Caco-2 (cell line): ENCODE measurements at places on chromosomes 2 and 18. TPM values are rescaled to one million over a fixed set of nuclear protein-coding genes. Genes with fewer than 3 reads are reported as not detected.

- H3K36me3 ChIP-seq, result no peaks in the 10 kb centered on the region
- H3K27ac ChIP-seq, result no peak overlapping the region
- no peaks in the 10 kb centered on the region for H3K4me1 ChIP-seq
- no peaks in the 10 kb centered on the region for H3K27me3 ChIP-seq
- no peak for DNase-seq
These were observed 13.1 kb downstream of the CROCC2 start for GRCh38 chr2:240919161-240919781.

DNA sequence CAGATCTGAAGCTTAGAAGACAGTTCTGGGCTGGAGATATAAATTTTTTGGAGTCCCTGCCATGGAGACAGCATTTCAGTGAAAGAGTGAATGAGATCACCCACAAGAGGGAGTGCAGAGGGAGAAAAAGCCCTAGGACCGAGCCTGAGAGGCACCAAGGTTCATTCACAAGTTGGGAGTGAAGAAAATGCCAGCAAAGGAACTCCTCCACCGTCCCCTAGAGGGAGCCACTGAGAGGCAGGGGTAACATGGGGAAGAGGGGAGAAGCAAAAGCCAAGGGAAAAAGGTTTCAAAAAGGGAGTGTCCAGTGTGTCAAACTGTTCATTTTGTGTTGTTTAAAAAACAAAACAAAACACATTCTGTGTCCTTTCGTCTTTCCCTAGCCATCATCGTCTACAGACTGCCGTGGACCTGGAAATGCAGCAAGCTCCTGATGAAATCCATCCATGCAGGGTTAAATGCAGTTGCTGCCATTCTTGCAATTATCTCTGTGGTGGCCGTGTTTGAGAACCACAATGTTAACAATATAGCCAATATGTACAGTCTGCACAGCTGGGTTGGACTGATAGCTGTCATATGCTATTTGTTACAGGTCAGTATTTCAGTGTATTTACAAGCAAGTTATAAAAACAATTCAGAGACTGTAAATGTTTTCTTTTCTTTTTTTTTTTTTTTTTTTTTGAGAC lies 19.1 kb downstream of the CYBRD1 start:
- H3K4me1 ChIP-seq, result no peaks in the 10 kb centered on the region
- no peaks in the 10 kb centered on the region for H3K27me3 ChIP-seq
- H3K36me3 ChIP-seq, result no peaks in the 10 kb centered on the region
- no peak for DNase-seq
- no peak overlapping the region for H3K4me3 ChIP-seq

GRCh38 chr2:221975151-221975550 lies 323.6 kb downstream of the PAX3 start:
- no peak for DNase-seq
- H3K27ac ChIP-seq, result no peak overlapping the region
- no peaks in the 10 kb centered on the region for H3K36me3 ChIP-seq
- H3K4me1 ChIP-seq, result no peaks in the 10 kb centered on the region

- no peak overlapping the region for H3K4me3 ChIP-seq
- no peaks in the 10 kb centered on the region for H3K27me3 ChIP-seq
These were observed 76.5 kb upstream of the HAAO start for GRCh38 chr2:42868874-42869273.

LYG2 gene
- not detected in 2 replicates for total RNA-seq

DNA sequence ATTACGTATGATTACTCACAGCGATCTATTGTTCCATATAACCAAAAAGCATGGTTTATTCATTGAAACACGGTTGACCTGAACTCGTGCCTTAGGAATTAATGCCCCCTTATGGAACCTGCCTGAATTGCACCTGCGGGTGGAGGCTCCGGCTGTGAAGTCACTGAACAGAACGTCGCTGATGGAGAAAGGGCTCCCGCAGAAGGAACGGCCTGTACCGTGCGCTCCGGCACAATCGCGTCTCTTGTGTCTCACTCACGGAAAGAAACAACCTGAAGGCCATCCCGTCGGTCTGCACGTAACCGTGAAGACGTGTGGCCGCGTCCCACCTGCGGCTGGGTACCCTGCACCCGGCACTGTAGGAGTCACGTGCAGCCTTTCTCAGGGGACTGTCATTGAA lies 133.1 kb downstream of the NFATC1 start:
- H3K36me3 ChIP-seq, result no peaks in the 10 kb centered on the region
- H3K27me3 ChIP-seq, result no peaks in the 10 kb centered on the region
- H3K27ac ChIP-seq, result no peak overlapping the region
- no peak overlapping the region for H3K4me3 ChIP-seq
- H3K4me1 ChIP-seq, result no peaks in the 10 kb centered on the region

DNA sequence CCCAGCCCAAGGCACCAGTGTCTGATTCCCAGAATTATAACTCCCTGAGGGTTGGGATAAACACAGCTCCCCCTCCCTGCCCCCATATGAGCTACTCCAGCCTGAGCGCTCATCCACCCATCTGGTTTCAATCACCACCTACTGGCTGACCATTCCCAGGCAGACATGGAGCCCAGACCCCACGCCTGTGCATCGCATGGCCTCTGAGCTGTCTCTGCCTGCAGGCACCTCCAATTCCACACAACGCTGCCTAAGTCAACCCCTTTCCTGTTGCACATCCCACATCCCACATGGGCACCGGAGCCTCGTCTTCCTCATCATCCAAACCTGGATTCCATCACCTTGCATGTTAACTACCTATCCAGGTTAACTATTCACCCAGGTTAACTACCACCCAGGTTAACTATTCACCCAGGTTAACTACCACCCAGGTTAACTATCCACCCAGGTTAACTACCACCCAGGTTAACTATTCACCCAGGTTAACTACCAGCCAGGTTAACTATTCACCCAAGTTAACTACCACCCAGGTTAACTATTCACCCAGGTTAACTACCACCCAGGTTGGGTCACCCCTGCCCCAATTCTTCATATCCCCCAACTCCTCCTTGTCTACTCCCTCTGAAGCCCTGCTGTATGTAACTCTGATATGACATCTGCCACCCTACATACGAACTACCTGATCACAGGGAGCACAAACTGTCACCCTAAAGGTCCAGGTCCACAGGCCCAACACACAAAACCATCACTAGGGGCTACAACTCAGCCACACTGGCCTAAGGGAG lies 47.8 kb downstream of the TEX51 start:
- H3K4me1 ChIP-seq, result peaks cover 18% of the 10 kb centered on the region
- no peaks in the 10 kb centered on the region for H3K27me3 ChIP-seq
- H3K36me3 ChIP-seq, result no peaks in the 10 kb centered on the region
- no peak overlapping the region for H3K27ac ChIP-seq
- no peak for DNase-seq
- H3K4me3 ChIP-seq, result no peak overlapping the region

GRCh38 chr2:211390536-211391188 lies 834.3 kb downstream of the CPS1 start:
- no peaks in the 10 kb centered on the region for H3K27me3 ChIP-seq
- H3K27ac ChIP-seq, result no peak overlapping the region
- no peak overlapping the region for H3K4me3 ChIP-seq
- no peaks in the 10 kb centered on the region for H3K36me3 ChIP-seq

GRCh38 chr18:29540548-29540947 lies 1363.6 kb upstream of the CDH2 start:
- no peaks in the 10 kb centered on the region for H3K4me1 ChIP-seq
- H3K4me3 ChIP-seq, result no peak overlapping the region
- DNase-seq, result no peak
- no peaks in the 10 kb centered on the region for H3K36me3 ChIP-seq
- no peak overlapping the region for H3K27ac ChIP-seq
